ENCODE measurements at places on chromosomes 6 and 20.

DNA sequence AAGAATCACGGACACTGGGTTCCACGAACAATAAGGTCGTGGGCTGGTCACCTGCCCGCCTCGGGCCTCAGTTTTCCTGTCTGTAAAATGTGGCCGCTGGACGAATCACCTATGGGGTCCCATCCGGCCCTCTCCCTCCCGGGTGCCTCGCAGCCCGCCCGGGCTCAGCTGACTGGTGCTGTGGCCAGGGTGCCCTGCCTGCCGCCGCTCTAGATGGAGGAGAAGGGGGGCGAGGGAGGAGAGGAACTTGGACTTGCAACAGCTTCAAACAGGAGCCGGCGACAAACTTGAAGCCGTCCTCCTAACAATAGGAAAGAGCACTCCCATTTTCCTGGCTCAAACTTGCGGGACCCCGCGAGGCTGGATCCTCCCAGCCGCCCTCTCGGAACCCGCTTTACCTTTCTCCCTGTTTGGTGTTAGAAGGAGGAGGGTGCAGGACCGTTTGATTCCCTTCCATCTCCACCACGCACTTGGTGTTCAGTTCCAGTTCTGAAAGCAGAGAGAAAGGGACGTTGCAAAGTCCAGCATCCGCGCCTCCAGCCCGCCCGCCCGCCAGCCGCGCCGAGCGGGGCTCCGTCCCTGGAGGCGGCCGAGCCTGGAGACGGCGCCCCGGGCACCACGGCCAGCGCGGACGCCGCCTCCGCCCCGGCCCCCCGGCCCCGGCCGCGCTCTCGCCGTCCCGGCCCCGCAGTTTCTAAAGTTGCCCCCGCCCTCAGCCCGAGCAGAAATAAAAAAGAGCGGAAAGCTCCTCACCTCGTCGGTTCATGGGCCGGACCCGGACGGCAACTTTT lies 584 bp downstream of the KIF13A start:
- DNase-seq = no peak

DNA sequence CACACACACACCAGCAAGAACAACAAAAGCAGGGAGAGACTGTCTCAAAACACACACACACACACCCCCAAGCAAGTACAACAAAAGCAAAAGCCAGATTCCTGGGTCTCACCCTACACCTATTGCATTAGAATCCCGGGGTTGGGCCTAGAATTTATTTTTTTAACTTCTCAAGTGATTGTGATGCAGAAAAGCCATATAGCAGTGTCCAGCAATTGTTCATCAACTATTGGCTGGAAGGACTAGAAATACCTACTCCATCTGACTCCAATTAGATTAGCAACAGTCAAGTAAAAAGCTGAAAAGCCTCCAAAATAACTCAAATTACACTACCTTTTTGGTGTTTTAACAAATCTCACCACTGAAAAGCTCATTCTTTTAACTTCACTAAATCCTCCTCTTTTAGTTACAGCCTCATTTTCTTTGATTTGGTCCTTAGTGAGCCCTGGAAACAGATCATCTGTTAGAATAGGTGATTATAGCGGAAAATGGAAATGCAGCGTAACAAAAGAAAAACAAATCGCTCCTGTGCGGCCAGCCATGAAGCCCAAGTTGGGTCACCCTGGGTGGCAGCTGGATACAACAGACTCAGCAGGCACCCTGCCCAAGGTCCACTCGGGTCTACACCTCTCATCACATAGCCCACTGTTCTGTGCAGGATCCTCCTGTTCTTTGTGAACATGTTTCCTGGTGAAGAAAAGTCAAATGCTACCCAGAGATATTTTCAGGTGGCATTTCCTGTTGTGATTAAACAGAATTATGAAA lies 38.7 kb downstream of the STAU1 start:
- no peak for DNase-seq

DNA sequence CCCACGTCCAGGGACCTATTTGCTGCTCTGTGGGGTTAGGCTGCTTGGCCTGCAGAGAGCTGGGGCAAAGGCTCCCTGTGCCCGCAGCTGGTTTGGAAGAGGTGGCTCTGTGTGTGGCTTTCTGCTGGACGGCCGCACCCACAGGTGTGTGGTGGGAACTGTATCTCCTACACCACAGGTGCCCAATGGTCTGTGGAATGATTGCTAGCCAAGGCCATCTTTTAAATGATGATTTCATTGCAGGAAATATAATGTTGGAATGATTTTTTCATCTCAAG lies 178.4 kb downstream of the DLL1 start:
- DNase-seq = no peak

- DNase-seq = no peak
Measured at GRCh38 chr6:105753207-105753606, 332.9 kb upstream of the PRDM1 start.

- DNase-seq = no peak
Measured at GRCh38 chr20:46330072-46330763, 21.9 kb upstream of the CDH22 start.

DNA sequence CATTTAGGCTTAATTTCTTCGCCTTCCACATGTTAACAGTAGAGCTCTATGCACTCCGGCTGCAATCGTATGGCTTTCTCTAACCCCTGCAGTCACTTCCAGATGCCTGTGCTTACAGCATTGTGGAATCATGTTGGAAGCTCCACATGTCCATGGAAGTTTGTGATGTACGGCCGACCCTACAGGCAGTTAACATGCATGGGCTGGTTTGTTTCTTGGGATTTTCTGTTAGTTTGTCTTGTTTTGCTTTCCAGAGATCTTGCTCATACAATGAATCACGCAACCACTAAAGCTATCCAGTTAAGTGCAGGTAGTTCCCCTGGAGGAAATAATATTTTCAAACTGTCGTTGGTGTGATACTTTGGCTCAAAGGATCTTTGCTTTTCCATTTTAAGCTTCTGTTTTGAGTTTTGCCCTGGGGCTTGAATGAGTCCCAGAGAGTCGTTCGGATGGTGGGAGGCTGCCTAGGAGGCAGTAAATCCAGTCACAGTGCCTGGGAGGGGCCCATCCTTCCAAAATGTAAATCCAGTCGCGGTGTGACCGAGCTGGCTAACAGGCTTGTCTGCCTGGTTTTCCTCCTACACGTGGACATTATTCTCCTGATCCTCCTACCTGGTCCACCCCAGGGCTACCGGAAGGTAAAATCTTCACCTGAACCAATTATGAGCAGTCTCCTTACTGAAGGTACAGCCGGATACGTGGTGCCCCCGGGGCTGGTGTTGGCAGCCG lies 225.9 kb downstream of the SMOC2 start:
- no peak for DNase-seq

GRCh38 chr6:14320332-14320731 lies 202.8 kb downstream of the CD83 start:
- no peak for DNase-seq

DNA sequence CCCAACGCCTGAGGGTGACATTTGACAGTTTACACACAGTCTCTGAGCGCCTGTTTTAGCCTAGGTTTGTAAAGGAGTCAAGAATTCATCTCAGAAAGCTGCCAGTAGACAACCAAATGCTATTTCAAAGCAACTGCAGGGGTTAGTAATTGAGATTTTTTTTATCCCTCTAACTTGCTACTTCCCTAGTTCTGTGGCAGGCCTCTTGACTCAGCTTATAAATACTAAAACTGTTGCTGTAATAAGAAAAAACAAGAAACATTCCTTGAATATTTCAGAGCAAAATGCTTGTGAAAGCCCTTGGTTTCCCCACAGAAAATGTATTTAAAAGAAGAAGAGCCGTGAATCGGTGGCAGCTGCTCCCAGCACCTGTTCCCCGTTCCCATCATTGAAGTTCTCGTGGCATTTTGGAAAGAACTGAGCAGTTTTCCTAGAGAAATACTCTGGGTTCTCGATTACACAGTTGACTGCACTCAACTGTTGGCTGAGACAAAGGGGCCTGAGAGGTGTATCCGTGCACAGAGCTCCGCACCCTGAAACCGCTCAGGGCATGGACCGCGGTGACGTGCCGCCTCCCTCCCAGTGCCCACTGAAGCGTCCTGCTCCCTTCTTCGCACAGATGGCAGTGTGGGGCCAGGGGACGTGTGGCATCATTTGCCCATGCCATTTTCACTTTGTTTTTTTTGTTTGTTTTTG lies 20.9 kb downstream of the DLL1 start:
- DNase-seq = no peak

DNA sequence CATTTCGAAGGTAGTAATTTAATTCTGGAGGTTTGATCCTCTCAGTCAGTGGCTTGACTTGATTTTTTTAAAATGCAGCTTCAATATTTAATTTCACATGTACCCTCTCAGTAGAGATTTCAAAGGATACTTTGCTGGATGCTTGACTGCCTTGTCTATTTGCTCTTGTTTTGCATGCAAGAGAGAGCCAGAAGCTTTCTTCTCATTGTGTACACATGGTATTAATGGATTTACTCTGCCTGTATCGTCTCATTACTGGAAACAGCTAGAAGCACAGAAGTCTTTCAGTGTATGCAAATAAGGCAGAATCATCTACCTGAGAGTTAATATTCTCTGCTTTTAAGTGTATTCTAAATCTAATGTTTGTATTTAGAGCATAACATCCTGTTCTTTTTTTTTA lies 84.3 kb upstream of the FOXO3 start:
- DNase-seq = no peak

DNA sequence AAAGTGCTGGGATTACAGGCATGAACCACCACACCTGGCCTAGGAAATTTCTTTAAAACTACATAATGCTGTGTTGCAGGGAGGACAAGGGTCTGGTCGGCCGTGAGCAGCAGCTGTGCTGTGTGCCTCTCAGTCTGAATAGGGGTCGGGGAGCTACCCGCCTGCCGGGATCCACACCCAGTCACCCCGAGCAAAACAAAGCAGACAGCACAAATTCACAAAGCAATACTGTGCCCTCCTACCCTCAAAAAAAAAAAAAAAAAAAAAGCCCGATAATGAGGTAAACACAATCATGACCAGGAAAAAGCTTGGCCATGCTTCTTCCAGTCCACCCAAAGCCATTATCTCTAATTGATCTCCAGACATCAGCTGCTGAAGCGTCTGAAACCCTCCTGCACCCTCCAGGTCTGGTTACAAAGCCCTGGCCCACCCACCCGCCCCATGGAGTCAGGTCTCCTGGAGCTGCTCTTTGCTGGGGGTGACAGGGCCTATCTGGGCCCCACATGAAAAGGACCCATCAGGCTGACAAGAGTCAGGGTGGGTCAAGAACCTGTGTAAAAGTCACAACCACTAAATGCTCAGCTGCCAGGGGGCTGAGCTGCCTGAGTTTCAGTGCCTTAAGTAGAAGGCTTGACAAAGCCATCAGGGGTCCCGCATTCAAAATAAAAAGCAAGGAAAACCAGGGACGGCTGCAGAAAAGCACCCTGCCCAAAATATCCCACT lies 88.2 kb downstream of the NOL4L start:
- no peak for DNase-seq

All from Jurkat, Clone E6-1 (cell line).